ENCODE measurements at places on chromosomes 11 and 22.
A peak's percentile ranks its signal among the peaks of the same experiment; 100 is the strongest.

DNA sequence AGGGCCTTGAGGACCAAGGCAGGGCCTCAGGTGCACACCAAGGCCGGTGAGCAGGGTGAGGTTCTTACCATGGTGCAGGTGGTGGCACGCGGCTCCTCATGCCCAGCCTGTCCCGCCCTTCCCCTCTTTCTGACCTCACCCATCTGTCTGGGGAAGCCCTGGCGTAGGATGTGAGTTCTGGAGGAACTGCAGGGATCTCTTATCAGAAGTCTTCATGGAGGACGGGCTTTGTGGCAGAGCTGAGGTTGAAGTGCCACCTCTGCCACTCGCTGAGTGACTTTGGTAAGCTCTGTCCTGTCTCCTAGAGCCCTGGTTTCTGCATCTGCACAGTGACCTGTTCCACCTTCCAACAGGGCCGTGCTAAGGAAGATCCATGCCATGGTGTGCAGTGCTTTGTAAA, 49.1 kb downstream of the LRRC32 start:
- no peak for DNase-seq

- no peak for DNase-seq
Observed at GRCh38 chr11:13972944-13973343, 10.4 kb downstream of the SPON1 start.

- DNase-seq: no peak
Observed at GRCh38 chr11:16158426-16158994, 197.8 kb downstream of the SOX6 start.

GRCh38 chr11:33742249-33742851, 6.1 kb upstream of the CD59 start:
- DNase-seq: no peak

DNA sequence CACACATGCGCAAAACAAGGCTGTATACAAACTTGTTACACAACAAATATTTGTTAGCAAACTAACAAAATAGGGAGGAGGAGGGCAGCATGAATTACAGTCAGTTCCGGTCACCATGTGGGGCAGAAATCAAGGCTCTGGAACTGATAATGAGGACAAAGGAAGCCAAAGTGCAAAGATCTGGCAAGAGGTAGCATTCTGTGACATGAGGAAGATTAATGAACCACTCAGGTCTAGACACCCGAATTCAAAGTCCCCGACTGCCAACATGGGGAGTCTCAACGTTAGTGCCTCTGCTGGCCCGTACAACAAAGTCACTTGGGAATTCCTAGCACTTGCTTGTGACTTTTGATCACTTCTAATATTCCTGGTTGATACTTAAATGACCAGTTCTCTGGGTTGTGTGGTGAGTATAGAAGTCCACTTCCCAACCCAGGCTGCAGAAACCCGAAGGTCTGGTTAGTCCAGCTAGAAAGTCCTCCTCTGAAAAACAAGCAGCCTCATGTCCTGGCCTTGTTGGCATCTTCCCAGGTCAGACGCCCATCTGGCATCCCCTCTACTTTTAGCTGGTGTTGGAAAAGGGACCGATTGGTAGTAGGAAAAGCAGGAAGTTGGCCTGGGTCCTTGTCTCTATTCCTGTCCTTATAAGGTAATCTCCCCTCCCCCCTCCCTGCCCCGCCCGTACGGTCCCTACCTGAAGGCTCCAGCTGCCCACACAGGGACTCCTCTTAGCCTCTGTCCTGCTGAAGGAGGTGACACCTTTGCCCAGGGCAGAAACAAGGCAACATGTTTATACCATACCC, 1.6 kb downstream of the SUN2 start:
- no peak for DNase-seq

DNA sequence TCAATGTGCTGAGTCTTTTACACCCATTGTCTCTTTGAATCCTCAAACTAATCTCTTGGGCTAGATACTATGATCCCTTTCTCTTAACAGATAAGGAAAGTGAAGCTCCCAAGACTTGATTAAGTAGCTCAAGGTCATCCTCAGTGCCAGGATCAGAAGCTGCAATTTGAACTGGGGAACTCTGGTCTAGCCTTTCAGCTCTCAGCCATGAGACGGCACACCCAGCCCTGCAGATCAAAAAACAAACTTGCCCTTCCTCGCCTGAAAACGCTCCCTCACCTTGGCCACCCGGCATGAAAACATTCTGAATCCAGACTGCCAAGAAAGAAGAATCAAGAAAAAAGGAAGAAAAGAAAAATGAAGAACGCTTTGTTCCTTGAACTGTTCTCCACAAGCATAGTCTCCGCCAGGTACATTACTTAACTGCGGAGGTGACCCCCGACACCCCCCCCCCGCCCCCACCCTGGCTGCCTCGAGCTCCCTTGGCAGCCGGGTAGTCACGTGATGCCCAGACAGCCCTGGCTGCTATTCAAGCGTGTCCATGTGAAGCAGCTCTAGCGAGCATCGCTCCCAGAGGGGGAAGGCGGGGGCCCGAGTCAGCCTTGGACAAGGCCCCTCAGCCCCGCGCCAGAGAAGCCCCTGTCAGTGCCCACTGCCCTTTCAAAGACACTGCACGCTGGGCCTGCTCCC, 451.2 kb downstream of the MIAT start:
- no peak for DNase-seq

DNA sequence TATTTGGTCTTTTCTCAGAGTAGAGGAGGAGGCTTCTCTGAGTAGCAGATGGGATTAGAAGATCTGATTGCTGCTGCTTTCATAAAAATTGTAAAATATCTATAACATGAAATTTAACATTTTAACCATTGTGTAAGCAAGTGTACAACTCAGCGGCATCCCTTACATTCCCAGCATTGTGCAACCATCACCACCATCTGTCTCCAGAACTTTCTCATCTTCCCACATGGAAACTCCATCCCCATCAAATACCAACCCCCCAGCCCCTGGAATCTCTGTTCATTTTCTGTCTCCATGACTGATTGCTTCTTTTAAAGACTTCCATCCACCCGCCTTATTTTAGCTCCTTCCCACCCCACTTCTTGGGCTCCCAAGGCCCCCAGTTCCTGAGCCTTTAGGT, 32.3 kb downstream of the MRGPRD start:
- DNase-seq: no peak

DNA sequence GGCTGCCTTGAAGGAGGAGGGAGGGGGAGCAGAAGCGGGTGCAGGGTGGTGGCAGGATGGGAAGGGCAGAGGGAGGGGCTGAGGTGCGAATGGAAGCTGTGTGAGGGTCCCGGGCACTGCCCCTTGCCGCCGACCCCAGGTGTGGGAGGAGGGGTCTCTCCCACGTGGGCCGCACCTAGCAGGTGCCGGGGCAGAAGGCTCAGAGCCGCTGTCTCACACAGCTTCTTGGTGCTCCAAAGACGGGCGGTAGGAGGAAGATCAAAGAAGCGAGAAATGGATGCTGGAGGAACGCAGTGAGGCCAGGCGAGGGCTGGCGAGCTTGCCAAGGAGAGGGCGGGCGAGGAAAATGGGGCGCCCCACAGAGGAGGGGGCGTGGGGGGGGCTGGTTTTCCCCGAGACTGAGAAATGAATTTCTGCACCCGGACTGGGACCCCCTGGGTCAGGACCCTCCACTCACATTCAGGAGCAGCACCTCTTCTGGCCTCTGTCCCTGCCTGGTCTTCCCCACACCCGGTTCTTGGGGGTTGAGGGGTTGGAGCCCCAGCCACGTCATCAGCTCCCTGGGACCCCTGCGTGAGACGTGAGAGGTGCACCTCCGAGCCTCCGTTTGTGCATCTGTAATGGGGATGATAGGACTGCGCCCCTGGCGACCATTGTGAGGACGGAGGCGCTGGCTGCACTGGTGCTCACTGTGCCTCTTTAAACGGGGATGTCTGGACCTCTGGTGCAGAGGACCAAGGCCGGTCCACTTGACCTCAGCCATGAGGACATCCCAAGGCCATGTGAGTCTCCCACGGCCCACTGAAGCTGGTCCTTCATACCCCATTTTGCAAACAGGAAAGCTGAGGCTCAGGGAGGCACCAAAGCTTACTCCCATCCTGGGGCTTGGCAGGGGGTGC, 16.8 kb downstream of the LSP1 start:
- DNase-seq: no peak

GRCh38 chr11:79720115-79720514, 279.3 kb upstream of the TENM4 start:
- DNase-seq: no peak

GRCh38 chr11:11279956-11280689, 72.9 kb downstream of the CSNK2A3 start:
- no peak for DNase-seq

DNA sequence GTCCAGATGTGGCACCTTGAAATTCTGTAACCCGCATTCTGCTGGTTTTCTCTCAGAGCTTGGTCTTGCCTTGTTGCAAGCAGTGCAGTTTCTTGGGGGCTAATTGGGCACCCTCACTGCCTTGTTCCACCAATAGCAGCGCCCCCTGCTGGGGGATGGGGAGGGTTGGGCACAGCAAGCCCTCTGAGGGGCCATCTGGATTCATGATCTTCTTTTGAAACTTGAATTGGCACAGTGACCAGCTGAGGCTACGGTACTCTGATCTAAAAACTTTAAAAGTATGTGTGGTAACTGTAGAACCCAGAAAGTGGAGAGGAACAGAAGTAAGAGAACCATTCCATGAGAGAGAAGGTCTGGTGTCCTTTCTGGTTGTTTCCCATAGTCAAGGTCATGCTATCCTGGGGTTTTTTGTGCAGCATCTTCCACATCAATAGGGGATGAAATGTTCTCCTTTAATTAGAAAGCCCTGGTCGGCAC, 64.2 kb downstream of the MED15 start:
- DNase-seq: peak; percentile 66

Measured in effector CD4-positive, alpha-beta T cell (primary cell).